Omental fat pad (tissue), 4 donors: ENCODE measurements at places on chromosomes 11 and 22. TPM values are rescaled to one million over a fixed set of nuclear protein-coding genes. Genes with fewer than 3 reads are reported as not detected.

The JRKL gene
- total RNA-seq: 6.1 TPM

The ZNF280B gene
- total RNA-seq: 0.31 TPM

The C22orf15 gene
- total RNA-seq: not detected

The DCUN1D5 gene
- 35.5 TPM for total RNA-seq

The FIBIN gene
- 31.8 TPM for total RNA-seq

The OR51B2 gene
- total RNA-seq: 0.46 TPM

The BET1L gene
- total RNA-seq: 29.1 TPM

The IGF2 gene
- 69.4 TPM for total RNA-seq

The RFPL2 gene
- not detected for total RNA-seq

The SCO2 gene
- total RNA-seq: 15.0 TPM

GRCh38 chr11:121654843-121655536 is 202.2 kb upstream of the SORL1-AS1 start:
- DNase-seq: no peak

DNA sequence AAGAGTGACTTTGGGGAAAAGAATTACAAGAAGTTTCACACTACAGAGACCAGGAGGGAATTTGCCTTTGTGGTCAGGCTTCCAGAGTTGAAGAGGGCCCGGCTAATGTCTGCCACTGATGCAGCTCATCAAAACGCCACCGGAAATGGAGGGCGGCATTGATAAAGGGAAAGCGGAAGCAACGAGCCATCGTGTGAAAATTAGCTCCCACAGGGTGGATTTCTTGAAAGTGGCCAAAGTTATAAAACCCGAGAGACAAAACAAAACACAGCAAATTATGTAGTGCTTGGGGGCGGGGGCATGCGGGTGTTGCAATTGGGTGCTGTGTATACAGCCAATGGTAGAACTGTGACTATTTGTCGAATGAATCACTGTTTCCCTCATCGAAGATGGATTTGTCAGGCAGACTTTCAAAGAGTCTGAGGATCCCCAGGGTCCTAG is 113.0 kb downstream of the ADAMTS15 start:
- no peak for DNase-seq

DNA sequence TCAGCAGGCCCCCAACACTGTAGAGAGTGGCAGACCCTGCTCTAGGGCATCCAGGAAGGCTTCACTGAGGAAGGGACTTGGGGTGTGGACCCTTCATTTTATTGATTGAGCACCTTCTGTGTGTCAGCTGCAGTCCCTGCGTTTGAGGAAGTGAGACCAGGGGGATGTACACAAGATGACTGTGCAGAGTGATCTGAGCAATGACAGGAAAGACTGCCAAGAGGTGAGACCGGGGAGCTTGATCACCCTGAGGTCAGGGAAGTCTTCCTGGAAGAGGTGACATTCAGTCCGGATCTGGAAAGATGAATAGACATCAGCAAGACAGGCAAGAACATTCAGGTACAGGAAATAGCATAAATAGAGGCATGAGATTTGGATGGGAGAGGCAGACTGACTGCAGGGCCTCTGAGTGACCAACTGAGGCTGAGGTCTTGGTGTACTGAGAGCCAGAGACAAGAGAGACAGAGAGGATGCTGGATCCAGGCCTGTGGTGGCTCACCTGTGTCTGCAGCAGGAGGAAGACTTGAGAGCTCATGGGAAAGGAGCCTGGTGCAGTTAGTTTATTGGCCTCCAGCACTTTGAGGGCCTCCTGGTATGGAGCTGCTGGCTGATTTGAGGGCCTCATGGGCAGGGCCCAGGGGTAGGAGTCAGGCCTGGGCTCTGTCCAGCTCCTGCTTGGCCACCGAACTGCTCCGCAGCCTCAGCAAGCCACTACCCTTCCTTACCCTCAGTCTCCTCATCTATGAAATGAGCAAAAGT is 5.2 kb downstream of the DGAT2 start:
- DNase-seq: no peak

DNA sequence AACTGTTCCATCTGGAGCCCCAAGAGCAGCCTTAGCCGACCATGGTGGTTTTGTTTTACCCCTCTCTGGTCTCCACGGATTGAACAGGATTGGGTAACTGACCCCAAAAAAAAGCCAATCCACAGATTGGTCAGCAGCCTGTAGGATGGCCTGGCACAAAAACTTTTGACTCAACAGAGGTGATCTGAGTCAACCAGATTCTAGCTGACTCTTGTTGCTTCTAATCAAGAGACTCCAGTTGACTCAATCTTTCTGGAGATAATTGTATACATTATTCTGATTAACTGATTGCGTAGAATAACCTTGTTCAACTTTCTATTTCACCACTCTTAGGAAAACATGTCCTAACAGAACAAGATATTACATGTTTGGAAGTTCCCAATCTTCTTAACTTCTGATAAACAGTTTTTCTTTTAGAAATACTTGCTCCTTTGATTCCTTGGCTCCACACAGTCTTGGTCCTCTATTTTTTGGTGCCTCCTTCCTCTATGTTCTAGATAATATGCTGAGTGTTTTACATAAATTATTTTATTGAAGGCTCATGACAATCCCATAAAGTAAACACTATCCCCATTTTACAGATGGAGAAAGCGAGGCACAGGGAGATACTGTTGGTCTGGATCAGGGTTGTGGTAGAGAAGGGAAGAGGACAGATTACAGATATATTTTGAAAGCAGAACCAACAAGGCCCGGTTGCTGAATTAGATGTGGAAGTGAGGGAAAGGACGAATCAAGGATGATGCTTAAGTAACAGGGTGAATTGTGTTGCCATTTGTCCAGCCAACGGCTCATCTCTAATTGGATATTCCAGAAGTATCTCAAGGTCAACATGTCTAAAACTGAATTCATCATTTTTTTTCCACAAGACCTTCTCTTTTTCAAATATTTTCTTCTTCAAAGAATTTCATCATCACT is 11.5 kb upstream of the ZC3H12C start:
- no peak for DNase-seq

DNA sequence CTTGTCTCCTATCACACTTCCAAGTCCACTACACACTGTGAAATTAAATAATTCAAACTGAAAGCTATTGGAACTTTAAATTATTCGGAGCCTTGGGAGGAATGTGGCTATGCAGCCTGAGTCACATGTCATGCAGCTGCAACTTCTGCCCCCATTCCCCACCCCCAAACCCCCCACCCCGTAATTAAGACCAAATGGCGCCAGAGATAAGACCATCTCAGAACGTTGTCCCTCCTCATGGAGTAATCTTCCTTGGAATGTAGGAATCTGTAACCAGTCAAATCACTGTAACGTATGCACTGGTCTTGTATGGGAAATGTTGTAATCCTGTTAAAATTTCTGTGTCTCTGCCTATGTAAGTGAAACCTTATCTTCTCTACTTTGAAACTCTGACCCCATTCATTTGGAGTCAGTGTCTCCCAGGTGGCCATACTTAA is 37.0 kb downstream of the GAB2 start:
- no peak for DNase-seq

GRCh38 chr11:129312730-129313503 is 62.7 kb upstream of the BARX2 start:
- DNase-seq: no peak

DNA sequence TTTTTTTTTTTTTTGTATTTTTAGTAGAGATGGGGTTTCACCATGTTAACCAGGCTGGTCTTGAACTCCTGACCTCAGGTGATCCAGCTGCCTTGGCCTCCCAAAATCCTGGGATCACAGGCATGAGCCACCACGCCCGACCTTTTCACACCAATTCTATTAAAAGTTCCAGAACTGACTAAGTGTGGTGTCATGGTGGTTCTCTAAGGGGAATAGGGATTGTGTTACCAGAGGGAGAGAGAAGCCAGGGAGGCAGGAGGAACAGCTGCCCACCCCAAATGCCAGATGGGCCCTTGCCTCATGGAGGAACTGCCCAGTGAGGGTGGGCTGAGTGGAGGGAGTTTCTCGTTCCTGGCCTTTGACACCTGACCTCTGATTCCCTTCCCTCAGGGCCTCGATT is 5.9 kb downstream of the RPS6KA4 start:
- DNase-seq: no peak

- no peak for DNase-seq
These were observed 72.0 kb upstream of the MPEG1 start for GRCh38 chr11:59284773-59285129.

GRCh38 chr22:35622191-35622913 is 5.2 kb upstream of the MB start:
- DNase-seq: no peak

- no peak for DNase-seq
These were observed 7.0 kb downstream of the ISX start for GRCh38 chr22:35072925-35073324.

DNA sequence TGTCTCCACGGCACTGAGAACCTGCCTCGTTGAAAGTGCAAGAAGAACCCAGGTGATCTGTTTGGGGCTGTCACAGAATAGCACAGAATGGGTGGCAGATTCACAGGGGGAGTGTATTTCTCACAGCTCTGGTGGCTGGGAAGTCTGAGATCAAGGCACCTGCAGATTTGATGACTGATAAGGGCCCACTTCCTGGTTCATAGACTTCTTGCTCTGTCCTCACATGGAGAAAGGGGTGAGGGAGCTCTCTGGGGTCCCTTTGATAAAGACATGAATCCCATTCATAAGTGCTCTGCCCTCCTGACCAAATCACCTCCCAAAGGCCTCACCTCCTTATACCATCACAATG is 198.5 kb upstream of the SORL1-AS1 start:
- no peak for DNase-seq

DNA sequence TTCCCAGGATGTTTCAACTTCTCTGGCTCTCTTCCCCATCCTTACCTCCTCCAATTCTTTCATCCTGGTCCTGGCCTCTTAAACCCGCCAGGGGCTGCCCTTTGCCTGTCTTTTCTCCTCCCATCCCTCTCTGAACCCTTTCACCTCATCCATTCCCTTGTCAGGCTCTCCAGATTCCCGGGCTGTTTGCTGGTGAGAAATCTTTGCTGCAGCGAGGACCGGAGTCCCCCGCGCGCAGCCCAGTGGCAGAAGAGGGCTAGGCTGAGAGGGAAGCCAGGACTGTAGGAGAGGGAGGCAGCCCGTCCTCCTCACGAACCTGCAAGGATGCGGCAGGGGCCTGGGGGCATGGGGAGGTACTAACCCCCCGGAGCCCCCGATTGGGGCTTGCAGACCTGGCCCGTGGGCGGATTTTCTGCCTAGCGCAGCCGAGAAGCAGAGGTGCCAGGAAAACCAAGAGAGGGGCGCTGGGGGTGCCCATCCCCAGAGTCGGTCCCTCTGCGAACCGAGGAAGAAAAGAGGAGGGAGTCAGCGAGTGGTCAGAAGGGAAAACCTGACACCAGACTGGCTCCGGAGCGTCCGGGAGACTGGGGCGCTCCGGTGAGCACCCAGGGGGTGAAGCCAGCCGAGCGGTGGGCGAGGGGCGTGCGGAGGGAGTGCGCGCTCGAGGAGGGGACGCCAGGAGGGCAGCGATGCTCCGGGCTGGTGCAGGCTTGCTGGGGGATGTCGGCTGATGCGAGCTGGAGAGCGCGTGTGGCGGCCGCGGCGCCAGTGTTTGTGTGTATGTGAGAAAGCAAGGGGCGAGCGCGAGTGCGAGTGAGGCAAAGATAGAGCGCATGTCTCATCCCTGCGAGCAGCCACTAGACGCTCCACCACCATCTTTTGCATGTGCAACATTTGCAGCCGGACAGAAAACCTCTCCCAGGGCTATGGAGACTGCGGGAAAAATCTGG is at the start of gene GRIA4:
Gene GRIA4, plus strand, starts transcription at position 242 of the 950 bp plus-strand sequence. CDS start 925 bp downstream, outside the sequence.
- no peak for DNase-seq

GRCh38 chr11:74822170-74822569 is 73.5 kb downstream of the RNF169 start:
- DNase-seq: no peak

DNA sequence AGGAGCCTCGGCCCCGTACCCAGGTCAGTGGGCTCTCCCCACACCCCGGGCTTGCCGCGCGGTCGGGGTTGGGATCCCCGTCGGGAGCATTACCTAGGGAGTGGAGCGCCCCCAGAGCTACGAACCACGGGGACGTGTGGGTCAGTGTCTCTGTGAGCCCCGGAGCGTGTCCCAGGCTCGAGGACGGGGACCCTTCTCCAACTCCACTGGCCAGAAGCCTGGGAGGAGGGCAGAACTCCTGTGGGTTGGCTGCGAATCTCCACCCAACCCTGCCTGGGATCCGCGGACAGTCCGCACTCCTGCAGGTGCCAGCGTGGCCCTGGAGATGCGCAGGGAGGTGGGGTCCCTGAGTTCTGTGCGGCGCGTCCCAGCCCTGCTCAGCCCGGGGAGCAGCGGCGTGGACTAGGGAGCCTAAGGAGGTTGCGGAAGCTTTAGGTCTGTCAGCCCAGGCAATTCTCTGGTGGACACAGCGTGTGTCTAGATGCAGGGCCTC is 346 bp downstream of the PPFIBP2 start:
- no peak for DNase-seq
